NCI-H2081 (cell line): ENCODE measurements at places on chromosomes 5 and 9.

DNA sequence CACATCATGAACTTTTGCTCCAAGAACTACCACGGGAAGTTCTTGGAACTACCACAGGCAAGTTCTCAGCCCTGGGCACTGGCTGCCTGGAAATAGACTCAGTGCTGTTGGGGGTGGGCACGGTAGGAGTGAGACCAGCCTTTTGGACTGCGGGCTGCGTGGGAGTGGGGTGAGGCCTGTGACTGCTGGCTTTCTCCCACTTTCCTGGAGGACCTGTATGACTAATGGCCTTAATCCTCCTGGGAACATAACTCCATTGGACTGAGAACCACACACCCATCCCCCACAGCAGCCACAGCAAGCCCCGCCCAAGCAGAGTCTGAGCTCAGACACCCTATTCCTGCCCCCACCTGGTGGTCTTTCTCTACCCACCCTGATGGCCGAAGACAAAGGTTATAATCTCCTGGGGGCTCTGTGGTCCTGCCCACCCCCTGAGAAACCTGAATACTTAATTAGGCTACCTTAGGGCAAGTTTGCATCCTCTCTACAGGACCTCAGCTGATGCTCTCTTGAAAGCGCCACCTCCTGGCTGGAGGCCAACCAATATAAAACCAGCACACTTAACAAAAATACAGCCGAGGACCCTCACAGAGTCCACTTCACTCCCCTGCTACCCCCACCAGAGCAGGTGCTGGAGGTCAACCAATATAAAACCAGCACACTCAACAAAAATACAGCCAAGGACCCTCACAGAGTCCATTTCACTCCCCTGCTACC lies 112.6 kb downstream of the CACNA1B start:
- DNase-seq, result no peak

DNA sequence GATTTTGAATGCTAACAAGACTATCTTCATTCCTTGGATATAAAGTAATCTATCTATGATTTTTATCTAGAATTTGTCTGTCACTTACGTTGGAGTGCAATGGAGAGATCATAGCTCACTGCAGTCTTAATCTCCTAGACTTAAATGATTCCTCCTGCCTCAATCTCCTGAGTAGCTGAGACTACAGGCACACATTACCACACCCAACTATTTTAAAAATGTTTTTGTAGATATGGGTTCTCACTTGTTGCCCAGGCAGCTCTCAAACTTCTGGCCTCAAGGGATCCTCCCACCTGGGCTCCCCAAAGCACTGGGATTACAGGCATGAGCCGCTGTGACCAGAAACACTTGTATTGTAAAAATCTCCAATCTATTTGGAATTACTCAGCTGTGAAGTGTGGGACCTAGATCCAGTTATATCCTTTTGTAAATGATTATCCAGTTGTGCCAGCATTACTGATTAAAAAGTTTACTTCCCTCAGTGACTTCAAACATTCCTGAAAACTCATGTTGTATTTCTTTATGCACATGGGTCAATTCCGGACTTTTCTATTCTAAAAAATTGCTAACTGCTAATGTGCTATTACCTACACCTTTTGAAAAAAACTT lies 1793.8 kb upstream of the WWC1 start:
- no peak for DNase-seq

GRCh38 chr5:53373451-53374158 lies 106.8 kb upstream of the FST start:
- no peak for DNase-seq

DNA sequence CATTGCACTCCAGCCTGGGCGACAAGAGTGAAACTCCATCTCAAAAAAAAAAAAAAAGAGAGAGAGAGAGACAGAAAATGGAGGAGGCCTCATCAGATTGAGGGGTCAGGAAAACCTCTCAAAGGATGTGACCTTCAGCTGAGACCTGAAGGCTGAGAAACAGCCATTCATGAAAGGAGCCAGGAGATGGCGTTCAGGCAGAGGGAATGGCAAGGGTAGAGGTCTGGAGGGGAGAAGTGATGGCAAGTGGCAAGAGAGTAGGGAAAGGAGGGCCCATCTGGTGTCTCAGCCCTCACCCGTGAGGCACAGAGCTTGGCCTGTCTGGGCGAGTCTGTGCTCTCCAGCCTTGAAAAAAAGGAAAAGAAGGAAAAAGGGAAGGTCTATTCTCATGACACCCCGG lies 17.0 kb downstream of the CAMK2A start:
- DNase-seq, result no peak

- no peak for DNase-seq
Measured at GRCh38 chr5:139763280-139763929, 32.2 kb upstream of the PSD2 start.

- no peak for DNase-seq
Measured at GRCh38 chr5:9283473-9283872, 262.4 kb downstream of the SEMA5A start.
